ENCODE measurements at places on chromosomes 6 and 20. TPM values are rescaled to one million over a fixed set of nuclear protein-coding genes. Genes with fewer than 3 reads are reported as not detected.

The SNX14 gene
- 79.2 TPM for total RNA-seq

The CST8 gene
- total RNA-seq, result not detected

The ARHGAP40 gene
- total RNA-seq, result not detected

The SOBP gene
- 58.9 TPM for total RNA-seq

The GNMT gene
- total RNA-seq, result 7.1 TPM

The NMBR gene
- total RNA-seq, result 1.2 TPM

The CPNE5 gene
- 108 TPM for total RNA-seq

The LY6G6F gene
- not detected for total RNA-seq

The LINC00237 gene
- 2.5 TPM for total RNA-seq

The HS3ST5 gene
- total RNA-seq, result 8.9 TPM

The SUMO4 gene
- total RNA-seq, result 6.5 TPM

The GABRR2 gene
- total RNA-seq, result 0.36 TPM

The AIG1 gene
- total RNA-seq, result 60.9 TPM

The DLK2 gene
- 6.7 TPM for total RNA-seq

The DEFB118 gene
- not detected for total RNA-seq

The JPH2 gene
- total RNA-seq, result 0.39 TPM

The NKX2-2 gene
- 23.5 TPM for total RNA-seq

The SLC22A2 gene
- total RNA-seq, result 0.90 TPM

The CLPSL1 gene
- total RNA-seq, result not detected

All from dorsolateral prefrontal cortex (tissue), 122 donors.